KG1 (cell line): ENCODE measurements at places on chromosomes 11 and 22.

- DNase-seq, result no peak
These were observed 31.7 kb upstream of the SHISAL1 start for GRCh38 chr22:44344407-44344806.

- DNase-seq, result no peak
These were observed 34.8 kb downstream of the EFCAB6 start for GRCh38 chr22:43777286-43777685.

DNA sequence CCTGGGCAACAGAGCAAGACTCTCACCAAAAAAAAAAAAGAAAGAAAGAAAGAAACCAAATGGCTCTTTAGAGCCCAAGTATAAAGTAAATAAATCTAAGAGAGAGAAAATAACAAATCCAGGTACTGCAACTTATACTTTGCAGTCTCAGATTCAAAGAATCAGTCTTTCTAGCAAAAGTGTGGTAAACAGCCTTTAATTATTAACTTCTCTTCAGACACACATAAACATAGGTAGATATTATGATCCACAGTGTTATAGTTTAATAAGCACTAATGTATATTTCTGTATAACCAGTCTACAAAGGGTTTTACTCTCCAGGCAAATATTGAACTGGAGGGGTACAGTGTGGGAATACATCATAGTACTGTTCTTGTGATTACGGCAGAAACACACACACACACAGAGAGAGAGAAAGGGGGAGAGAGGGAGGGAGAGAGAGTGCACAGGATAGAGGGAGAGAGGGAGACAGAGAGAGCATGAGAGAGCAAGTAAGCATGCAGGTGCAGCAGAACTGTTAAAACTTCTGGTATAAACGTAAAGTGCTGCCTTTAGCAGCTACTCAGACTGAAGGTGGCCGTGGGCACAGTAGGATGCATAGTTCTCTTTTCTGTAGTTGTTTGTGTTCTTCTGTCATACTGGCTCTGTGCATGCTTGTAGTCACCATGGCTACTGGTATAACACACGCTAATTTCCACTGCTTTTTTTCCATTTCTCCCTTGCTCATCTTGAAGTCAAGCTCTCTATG, 32.3 kb downstream of the MTMR2 start:
- no peak for DNase-seq

GRCh38 chr11:72703267-72704008, 29.2 kb upstream of the PDE2A start:
- DNase-seq, result no peak

DNA sequence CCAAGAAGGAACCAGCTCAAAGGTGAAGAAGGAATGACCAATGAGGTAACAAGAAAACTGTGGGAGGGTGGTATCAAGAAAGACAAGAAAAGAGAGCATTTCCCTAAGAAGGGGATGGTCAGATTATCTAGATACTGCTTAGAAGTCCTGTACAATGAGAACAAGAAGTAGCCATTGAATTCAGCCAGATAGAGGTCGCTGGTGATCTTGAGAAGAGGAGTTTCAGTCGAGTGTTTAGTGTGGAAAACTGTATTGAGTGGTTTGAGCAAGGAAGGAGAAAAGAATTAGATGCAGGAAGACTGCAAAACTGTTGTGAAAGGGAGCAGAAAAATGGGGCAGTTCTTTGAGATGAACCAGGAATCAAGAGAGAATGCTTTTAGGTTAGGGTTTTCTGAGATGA, 74.6 kb upstream of the FAT3 start:
- DNase-seq, result no peak

DNA sequence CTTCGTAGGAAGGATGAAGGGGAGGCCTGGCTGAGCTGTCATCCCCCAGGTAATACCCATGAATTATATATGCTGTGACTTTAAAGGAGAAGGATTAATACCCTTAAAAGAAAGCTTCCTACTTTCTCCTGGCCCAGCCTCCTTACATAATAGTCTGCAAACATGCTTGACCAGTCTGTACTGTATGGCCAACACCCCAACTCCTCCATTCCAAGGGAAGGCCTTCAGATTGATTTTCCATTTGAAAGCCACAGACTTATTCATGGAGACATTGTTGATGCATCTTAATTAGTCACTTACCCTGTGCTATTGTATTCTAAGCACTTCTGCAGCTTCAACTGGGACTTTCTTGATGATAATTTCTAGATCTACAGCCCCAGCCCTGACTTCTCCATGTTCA, 2.0 kb downstream of the PAAF1 start:
- DNase-seq, result no peak

- no peak for DNase-seq
These were observed 5.5 kb upstream of the RGL4 start for GRCh38 chr22:23685205-23685784.

DNA sequence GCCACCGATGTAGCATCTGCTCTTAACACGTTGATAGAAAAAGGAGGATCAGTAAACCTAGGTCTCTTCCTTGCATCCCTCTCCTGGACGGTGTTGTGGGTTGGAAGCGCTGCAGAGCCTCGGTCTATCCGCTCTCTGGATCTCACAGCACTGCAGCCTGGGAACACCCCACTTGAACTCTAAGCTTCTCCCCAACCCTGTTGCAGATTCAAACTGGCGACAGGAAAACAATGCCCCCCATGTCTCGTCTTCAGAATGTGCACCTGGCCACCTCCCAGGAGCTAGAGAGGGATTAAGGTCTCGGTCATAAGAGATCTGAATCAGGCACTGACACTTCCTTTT, 454 bp downstream of the TMEM218 start:
- peak; percentile 36 for DNase-seq

- DNase-seq, result no peak
These were observed at the start of gene OR10A2 for GRCh38 chr11:6862961-6863360. Gene OR10A2 (plus strand): TSS chr11:6863057. CDS start chr11:6869755, 6,698 bp downstream.

DNA sequence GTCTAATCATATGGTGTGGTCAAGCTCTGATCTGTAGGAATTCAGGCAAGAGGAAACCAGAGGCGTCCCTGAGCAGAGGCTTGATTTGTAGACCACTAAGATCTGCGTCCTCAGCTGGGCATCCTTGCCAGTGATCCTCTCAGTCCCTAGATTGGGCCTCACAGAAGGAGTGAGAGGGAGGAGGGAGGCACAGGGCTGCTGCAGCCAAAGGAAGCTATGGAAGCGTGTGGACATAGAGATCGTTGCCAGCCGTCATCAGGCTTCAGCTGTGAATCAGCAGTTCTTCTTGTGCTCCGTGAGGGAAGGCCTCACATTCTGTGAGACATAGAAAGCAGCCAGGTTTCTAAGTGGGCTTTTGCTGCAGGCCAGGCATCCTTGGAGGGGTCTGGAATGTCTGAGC, 254.6 kb upstream of the KIRREL3 start:
- DNase-seq, result no peak

DNA sequence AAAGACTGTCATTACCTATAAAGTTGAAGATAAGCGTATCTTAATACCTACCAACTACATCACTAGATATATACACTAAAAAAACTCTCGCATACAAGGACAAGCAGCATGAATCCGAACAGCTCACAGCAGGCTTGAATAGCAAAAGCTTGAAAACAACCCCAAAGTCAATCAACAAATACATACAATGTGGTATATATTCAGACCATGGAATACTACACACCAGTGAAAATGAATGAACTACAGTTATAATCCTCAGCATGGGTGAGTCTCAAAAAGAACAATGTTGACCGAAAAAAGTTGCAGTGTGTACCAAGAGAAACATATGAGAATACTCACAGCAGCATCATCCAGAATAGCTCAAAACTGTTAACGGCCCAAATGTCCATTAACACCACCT, 25.2 kb downstream of the USP28 start:
- no peak for DNase-seq

DNA sequence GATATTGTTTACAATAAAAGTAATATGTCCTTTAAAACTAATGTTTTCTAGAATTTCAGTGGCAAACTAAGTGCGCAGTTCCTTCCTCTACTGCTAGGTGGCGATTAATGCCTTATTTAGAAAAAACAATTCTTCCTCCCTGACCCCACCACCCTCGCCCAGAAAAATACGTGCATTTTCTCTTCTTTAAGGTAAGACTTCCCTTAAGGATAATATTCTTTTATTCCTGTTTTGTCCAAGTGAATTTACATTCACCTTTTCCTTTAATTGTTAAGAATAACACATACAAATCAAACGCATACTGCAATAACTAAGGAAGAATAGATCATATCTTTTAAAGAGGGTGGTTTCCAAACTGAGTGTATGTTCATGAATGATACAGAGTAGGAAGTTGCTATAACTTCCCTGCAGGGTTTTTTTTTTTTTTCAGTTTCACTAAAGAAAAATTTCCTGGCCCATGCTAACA, 17.0 kb upstream of the PSMA1 start:
- peak; percentile 53 for DNase-seq

GRCh38 chr22:44025171-44026065, 1.3 kb downstream of the PARVB start:
- peak; percentile 68 for DNase-seq

DNA sequence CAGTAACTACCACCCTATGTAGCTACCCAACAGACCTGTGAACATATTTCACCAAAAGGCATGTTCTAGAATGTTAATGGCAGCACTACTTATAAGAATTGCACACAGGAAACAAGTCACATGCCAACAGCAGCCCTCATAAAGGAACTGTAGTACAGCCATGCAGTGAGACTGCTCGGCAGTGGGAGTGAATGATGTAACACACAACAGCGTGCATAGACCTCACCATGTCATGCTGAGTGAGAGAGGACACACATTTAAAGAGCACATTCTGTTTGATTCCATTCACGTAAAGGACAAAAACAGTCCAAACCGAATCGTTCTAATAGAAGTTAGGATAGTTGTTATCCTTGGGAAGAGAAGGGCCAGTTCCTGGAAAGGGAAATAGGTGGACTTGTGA, 27.2 kb upstream of the KIRREL3 start:
- no peak for DNase-seq
